NCI-H1048 (cell line): ENCODE measurements at places on chromosomes 11 and 22.
A peak's percentile ranks its signal among the peaks of the same experiment; 100 is the strongest.

- no peak for DNase-seq
These were observed 1.3 kb upstream of the SLC25A45 start for GRCh38 chr11:65383778-65384177.

DNA sequence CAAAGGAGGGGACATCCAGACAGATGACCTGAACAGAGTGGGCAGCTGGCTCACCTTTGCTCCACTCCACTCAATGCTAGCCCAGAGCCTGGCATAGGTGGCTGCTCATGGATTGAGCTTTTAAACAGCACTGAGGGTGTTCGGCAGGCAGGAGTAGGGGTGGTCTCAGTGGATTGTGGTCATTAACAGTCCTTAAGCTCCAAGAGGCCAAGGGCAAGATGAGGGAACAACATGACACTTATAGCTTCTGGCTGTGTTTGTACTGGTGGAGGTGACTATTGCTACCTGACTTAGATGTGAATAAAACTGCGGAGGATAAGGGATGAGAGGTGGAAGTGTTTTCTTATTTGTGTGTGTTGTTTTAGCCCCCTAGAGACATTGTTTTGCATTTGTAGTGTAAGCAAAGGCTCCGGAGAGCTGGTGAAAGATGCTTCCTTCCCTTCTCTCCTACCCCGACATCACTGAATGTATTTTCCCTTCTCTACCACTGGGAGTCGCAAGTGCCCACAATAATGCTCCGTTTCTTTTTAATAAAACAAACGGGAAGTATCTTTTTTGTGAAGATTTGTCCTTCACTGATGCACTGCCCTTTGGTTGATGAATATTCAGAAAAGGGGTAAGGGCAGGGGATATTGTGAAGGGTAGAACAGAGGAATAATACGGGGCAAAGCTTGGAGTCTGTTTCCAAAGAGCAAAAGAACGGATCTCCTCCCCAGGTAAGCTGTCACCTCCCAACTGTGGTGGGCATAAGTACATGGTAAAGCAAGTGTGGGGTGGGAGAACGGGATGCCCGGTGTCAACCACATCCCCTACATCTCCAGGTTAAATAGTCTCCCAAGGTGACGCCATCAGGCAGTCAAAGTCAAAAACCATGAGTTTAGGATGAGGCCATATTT is 27.5 kb upstream of the MTNR1B start:
- no peak for DNase-seq

DNA sequence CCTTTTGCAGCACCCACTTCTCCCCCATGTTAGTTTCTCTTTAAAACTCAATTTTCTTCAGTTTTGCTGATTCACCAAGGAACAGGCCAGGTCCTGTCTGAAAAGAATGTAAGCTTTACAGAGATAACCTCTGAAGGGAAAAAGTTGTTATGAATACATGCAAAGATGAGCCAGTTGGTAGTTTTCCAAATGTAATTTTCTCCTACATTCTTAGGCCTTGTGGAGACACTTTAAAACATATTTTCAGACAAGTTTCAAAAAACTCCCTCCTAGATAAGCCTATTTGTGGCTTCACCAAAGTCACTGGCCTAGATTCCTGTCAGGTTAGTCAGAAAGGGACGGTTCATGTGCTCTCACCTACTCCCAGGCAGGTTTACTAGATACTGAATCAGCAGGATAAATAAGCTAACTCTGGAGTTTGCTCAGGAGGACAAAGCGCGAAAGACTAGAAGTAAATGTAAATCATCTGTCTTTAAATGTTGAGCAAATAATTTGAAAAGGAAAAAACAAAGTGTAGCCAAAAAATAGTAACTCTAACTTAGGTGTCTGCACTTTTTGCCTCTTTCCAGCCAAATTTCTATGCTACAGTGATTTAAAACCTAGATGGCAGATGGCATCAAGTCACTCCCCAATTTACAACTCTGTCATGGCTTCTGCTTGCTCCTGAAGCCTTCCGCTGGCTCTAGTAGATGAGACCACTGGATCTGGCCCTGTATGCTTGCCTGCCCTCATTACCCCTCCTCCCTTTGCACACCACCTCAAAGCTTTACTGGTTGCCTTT is 4.9 kb upstream of the ATP6V1E1 start:
- DNase-seq: no peak

- no peak for DNase-seq
These were observed 15.0 kb downstream of the SLC35E4 start for GRCh38 chr22:30650508-30651116.

DNA sequence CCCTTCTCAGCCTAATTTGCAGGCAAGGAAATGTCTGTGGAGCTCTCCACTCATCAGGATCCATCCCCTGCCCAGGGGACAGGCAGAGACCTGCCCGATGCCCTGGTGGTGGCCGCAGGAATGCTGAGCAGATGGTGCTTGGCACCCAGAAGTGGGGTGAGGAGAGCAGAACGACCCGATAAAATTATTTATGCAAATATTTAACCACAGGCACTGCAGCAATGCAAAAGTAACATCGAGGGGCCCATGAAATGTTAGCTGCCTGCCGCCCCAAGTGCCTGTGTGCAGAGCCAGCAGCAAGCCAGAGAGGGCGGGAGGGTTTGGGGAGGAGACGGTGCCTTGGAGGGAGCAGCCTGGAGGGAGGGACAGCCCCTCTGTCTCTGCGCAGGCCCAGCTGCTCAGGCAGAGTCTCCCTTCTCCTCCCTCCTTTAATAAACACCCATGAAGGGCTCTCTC is 205.5 kb downstream of the CTTN start:
- peak; percentile 49 for DNase-seq

DNA sequence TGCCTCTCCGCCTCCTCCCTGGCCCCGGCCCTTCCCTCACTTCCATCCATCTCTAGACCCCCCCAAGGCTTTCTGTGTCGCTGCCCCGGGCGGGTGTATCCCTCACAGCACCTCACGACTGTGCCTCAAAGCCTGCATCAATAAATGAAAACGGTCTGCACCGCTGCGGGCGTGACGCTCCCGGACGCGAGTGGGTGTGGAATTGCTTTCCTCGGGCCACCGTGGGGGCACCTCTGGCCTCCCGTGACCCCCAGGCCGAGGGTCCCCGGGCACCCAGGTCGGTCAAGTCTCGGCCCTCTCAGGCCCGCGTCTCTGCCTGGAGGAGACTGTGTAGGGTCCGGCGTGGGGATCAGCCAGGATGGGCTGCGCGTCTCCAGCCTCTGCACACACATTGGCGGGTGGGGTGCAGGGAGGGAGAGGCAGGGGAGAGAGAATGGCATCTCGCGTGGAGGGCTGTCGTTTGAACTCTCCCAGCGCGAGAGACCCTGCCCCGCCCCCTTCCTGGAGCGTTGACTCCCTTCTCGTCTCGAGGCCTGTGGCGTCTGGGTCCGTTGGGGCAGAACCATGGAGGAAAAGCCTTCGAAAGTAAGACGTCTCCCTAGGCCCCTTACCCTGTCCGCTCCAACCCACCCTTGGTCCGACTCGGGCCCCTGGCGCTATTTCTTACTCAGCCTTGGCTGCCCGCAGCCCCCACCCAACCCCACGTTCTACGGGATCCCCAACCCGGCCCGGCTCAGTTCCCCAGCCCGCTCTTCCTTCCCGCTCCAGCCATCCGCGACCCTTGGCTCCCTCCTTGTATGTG is at the start of gene CATSPERZ:
Gene CATSPERZ, plus strand, starts transcription at position 512 of the 802 bp plus-strand sequence. Its CDS starts 53 bp downstream, at position 565.
- DNase-seq: no peak

GRCh38 chr22:31347251-31348008 is 1.3 kb upstream of the PATZ1 start:
- DNase-seq: peak; percentile 59

DNA sequence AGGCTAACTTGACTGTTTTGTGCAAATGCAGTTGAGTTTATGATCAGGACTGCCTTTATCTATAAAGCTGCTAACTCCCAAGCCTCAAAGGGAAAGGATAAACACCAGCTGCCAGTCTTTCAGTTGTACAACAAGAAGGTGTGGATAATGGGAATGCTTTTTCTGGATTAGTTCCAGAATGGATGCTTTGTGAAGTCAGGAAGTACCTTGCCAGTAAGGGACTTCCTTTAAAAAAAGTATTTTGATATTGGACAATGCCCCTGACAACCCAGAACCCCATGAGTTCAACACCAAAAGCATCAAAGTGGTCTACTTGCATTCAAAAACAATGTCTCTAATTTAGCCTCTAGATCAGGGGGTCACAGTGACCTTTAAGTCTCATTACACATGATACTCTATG is 32.0 kb downstream of the OR5A2 start:
- no peak for DNase-seq

DNA sequence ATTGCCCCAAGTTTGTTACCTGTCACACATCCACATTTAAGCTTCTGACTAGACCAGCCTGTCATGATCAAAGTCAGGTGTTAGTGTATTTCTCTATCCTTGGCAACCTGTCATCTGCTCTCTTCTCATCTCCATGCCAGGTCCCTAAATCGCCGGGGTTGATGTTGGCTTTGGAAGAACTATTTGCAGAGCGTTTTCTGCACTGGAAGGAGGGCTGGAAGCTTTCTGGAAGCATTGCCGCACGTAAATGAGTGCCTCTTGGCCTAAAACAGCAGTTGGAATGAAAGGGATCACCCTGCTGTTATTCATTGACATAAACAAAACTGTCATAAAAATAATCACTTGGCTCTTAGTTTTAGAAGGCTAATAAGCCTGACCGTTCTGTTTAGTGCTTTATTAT is 1.4 kb downstream of the TTC12 start:
- DNase-seq: no peak
